ENCODE measurements at places on chromosomes 2 and 18.

DNA sequence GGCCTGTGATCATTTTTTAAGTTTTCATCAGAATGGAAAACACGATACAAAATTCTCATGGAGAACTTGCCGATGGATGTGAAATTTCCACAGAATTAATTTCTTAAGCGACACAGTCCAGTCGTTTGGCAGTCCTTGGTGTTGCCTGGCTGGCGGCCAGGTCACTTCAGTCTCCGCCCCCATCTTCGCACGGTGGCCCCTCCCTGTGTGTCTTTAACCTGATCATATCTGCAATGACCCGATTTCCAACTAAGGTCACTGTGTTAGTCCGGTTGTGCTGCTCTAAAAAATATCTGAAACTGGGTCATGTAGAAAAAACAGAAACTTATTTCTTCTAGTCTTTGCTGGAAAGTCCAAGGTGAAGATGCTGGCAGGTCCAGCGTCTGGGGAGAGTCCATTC lies 44.5 kb upstream of the COPS8 start:
- DNase-seq: no peak

GRCh38 chr2:218877331-218877730 lies 3.3 kb upstream of the WNT10A start:
- no peak for DNase-seq

- DNase-seq: no peak
Measured at GRCh38 chr2:30705711-30706533, 101.3 kb downstream of the CAPN13 start.

DNA sequence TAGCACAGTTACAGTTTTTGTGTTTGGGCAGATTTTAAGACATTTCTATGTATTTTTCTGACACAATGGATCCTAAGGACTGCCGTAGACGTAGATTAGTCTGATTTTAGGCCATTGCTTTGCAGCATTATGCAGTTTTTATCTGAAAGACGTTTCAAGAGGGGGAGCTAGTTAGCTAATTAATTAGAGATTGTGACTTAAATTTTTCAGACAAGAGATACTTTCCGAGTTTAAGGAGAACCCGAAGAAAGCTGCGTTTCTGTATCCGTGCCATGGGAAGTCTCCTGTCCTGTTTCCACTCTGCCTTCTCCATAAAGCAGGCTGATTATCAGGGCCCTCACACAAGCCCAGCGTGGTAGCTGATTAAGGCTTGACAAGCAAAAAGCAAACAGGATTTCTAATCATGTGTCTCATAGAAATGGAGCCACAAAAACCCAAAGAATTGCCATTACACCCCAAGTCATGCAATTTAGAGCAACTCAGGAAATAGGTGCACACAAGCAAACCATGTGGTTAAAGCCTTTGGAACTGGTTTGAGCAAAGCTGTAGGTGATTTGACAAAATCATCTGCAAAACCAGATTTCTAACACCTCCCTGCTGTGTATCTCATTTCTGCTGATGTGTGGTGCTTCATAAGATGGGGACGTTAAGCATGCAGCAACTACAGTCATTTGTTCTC lies 808.1 kb downstream of the RNF144A start:
- DNase-seq: no peak

GRCh38 chr18:75023473-75023872 lies 185.5 kb downstream of the PTGR3 start:
- DNase-seq: no peak

DNA sequence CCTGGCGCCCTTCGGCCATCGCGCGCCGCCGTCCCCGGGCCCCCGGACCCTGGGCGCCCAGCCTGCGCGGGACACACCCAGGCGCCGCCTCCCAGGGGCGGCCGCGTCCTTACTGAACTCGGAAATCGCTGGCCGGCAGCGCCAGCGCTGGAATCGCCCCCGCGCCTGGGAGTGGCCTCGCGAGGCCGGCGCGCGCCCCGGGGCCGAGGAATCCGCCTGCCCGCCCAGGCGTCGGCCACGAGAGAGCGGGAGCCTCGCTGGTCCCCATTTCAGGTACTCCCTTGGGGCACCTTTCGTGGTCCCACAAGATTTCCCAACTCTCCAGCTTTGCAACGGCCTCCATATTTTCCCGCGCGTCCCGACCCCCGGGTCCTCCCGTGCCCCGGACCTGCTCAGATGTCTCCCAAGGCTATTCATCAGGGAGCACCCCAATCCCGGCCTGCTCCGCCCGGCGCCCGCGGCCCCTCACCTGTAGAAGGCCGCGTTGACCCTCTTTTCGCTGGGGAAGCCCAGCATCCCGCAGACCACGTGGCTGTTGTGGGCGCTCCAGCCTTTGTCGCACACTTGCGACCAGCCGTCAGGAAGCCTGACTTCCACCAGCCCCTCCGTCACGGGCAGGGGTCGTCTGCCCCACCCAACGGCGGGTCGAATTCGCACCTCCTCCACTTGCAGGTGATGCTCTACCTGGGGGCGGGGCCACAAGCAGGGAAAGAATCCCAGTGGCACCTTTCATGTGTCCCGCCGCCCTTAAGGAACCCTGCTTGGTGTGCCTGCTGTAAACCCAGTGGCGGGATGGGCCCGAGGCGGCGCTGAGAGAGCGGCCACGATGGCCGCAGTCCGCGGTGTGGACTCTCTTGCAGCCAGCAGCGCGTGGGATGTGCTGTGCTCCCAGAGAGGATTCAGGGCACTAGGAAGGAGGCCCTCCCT lies 4.6 kb downstream of the LOXL3 start:
- no peak for DNase-seq

DNA sequence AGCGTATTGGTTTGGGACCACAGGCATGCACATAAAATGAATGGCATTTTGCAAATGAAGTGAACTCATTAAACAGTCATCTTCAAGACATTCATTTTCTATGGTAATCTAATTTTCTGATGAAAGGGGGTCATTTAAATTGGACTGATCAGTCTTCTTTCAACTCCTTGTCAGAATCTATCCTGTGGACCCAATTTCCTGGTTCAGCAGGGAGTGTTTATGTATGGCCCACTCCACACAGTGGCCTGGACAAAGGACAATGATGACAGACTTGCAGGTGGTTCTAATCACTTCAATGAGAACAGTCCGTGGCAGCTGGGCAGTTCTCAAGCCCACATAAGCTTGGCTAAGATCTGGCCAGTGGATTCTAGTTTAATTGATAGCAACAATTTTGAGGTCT lies 448.1 kb downstream of the DCDC2C start:
- DNase-seq: no peak

GRCh38 chr2:166932032-166932431 lies 43.8 kb downstream of the XIRP2 start:
- no peak for DNase-seq

GRCh38 chr2:40321016-40321623 lies 130.8 kb downstream of the SLC8A1 start:
- DNase-seq: no peak

GRCh38 chr2:15841776-15842560 lies 98.4 kb upstream of the MYCN start:
- DNase-seq: no peak

GRCh38 chr18:55833543-55833942 lies 245.6 kb upstream of the TCF4 start:
- no peak for DNase-seq

DNA sequence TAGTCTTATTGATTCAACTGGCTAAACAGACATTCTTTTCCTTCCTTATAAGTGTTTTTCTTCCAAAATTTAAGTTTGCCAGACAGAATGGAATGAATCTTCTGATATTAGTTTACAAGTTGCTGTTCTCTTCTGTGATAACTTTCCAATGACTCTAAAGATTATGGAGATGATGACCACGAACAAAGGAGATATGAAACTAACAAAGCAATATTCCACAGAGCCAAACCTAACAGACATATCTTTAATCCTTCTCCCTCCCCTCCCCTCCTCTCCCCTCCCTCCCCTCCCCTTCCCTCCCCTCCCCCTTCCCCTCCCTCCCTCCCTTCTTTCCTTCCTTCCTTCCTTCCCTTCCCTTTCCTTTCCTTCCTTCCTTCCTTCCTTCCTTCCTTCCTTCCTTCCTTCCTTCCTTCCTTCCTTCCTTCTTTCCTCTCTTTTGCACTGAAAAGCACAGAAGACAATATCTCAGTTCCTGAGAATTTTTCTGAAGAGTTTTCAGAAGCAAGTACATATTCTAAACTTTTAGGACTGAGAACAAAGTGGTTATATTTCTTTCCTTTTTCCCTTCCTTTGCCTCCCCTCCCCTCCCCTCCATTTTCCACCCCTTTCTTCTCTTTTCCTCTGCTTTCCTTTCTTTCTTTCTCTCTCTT lies 89.9 kb downstream of the KCNH7 start:
- DNase-seq: no peak

GRCh38 chr2:177161741-177162460 lies 50.7 kb upstream of the HNRNPA3 start:
- no peak for DNase-seq

GRCh38 chr18:11293794-11294193 lies 144.4 kb upstream of the PIEZO2 start:
- DNase-seq: no peak

DNA sequence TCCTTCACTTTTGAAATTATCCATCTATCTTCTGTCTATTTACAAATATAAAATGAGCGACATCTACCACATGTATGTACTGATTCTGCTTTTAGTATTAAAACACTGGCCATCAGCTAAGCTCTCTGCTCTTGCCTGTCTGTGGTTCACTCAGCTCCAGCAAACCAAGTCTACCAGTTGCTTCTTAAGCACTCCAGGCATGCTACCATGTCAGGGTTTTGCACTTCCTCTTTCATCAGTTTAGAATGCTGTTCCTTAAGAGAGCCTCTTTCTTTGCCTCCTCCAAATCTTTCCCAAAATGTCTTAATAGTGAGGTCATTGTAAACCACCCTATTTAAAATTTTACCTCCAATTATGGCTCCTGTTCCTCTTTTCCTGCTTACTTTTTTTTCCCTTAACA lies 59.5 kb downstream of the SCN3A start:
- DNase-seq: no peak

DNA sequence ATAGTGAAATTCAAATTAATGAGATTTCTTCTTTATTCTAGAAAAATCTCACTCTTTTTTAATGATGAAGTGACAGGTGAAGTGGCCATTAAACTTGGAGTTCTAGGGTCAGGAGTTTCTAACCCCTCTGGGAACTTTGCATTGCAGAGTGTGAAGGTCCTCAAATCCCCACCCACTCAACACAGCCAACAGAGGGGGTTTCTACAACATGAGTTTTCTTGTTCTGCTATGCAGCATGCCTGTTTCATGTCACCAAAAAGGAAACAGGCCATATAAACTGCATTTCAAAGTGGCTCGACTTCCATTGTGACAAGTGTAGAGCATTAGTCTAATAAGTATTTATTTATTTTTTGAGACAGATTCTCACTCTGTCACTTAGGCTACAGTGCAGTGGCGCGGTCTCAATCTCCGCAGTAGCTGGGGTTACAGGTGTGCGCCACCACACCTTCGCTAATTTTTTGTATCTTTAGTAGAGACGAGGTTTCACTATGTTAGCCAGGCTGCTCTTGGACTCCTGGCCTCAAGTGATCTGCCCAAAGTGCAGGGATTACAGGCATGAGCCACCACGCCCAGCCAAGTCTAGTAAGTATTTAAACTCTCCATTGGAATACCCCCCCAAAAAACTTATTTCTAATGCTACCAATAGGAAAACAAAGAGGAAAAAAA lies 146.1 kb upstream of the ZFP36L2 start:
- no peak for DNase-seq

- DNase-seq: no peak
Measured at GRCh38 chr2:232460171-232460570, 4.2 kb downstream of the ALPI start.

DNA sequence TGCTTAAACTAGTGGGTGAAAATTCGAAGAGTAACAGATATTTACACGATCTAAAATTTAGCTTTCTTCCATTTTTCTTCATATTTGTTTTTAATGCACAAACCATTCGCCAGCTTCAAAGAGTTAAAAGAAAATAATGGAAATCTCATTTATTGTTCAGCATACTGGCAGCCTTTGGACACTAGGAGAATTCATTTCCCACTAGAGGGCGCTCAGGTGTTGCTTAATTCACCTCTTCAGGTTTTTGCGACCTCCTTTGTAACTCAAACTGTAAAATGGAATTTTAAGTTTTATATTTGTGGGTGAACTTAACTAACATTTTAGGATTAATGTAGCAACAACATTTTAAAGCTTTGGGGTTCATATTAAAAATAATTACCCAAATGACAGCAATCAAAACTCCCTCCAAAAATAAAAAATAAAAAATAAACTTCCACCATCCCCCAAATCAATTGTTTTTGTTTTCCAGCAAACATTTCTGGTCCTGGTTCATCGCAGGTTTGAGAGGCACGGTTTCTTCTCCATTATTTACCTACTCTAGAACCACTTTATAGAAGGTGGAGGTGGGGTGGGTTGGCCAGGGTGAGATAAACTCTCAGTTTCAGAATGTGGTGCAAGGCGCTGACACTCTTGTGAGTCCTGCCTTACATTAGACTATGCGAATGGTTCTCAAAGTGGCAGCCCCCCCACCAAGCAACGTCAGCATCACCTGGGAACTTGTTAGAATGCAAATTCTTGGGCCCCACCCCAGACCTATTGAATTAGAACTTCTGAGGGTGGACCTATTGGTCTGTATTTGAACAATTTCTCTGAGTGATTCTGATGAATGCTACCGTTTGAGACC lies 24.7 kb upstream of the PNPT1 start:
- no peak for DNase-seq

- no peak for DNase-seq
Measured at GRCh38 chr2:127012868-127013267, 94.1 kb downstream of the BIN1 start.

- no peak for DNase-seq
Measured at GRCh38 chr2:86704459-86704971, 15.6 kb upstream of the RMND5A start.

GRCh38 chr18:24055009-24055804 lies 40.7 kb downstream of the TTC39C start:
- no peak for DNase-seq

GRCh38 chr2:14634182-14634488 lies 1.6 kb downstream of the LRATD1 start:
- DNase-seq: no peak

DNA sequence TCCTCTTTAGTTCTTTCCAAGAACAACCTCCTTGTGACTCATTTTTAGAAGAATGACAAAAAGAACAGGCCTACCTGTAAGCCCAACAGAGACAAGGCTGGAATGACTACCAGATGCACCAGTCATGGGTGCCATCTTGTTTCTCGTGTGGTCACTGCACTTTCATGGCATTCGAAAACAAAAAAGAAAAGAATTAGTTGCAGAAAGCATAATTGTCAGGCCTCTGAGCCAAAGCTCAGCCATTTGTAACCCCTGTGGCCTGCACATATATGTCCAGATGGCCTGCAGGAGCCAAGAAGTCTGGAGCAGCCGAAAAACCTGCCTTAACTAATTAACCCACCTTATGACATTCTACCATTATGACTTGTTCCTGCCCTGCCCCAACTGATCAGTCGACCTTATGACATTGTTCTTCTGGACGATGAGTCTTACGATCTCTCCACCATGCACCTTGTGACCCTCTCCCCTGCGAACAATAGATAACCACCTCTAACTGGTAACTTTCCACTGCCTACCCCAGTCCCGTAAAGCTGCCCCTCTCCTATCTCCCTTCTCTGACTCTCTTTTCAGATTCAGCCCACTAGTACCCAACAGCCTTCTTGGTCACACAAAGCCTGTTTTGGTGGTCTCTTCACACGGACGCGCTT lies 13.9 kb upstream of the BUB1 start:
- no peak for DNase-seq

- no peak for DNase-seq
Measured at GRCh38 chr2:109399066-109399465, 214.7 kb downstream of the SEPTIN10 start.

- no peak for DNase-seq
Measured at GRCh38 chr2:160602073-160602472, 108.5 kb upstream of the RBMS1 start.

Data from GM12892 (cell line).